ENCODE measurements at places on chromosomes 4 and X.

DNA sequence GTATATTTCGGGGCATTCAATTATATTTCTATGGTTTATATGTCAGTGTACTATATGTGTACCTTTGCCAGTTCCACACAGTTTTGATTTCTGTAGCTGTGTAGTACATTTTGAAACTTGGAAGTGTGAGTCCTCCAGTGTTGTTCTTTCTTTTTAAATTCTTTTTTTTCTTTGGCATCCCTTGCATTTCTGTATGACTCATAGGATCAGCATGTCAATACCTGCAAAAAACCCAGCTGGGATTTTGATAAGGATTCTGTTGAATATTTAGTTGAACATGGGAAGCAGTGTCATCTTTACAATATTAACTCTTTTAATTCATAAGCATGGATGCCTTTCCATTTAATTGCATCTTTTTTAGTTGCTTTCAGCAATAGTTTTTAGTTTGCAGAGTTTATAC lies 100.0 kb downstream of the SH3BGRL start:
- DNase-seq, result no peak

DNA sequence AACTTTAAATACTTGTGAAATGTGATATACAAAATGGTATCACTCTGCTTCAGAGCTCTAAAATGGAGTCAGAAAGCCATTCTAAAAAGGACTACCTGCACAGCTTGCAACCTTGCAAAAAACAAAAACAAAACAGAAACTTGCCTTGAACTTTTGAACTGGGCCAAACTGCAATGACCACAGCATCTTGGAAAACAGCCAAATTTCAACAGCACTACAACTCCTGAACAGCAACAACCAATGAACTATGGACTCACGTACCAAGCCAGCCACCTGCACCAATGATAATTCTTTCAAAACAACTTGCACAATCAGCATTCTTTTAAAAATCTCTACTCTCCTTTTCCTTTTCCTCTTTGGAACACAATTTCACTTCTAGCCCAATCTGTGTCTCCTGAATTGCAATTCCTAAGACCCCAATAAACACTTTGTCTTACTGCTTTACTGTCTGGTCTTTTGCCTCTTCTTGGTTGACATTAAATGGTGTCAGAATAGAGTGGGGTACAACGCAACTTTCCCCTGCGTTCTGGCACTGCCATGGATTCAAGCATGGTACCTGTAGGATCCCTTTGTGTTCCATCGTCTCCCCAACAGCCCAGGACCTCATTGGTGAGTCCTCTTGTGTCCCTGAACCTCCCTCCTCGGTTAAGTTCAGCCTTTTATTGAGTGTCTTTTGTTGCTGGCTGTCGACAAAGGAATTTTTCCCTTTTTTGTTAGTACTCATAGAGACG lies 35.7 kb upstream of the FMR1 start:
- DNase-seq, result no peak

DNA sequence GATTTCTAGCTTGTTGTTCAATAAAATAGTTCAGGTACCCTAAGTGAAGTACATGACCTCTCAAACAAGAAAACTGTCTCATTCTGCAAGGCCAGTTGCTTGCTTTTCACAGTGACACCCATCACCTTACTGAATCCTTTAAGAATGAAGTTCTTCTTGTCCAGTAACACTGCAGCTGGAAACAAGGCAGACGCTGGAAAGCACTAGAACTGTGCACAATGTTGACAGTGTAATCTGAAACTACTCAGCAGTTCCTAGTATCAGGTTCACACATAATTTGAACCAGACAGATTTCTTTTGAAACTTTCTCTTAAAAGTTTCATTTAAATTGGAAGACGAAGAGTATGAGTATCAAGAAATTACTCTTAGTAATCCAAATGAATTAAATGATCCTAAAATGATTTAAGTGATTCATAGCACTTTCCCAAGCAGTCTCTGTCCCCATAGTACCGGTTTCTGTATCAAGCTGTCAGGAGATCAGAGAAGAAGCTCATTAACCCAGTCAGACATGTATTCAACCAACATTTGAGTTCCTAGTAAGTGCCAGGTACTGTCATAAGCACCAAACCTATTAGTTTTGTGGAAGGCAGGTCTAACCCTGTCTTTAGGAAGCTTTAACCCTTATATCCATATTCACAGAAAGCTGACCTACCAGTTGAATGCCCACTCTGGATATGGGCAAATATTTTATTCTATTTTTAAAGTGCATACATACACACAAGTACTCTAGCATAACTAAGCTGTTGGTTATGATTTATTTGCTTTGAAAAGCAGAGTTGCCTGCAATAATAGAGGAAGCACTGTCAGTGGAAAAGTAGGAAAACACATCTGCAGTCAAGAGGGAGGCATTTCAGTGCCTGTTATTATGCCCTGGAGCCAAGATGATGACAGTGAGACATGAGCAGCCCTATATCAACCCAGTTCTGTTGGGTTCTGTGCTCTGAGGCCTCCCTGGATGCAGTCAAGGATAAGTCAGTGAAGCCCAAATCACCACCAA lies 63.6 kb downstream of the PALLD start:
- no peak for DNase-seq

DNA sequence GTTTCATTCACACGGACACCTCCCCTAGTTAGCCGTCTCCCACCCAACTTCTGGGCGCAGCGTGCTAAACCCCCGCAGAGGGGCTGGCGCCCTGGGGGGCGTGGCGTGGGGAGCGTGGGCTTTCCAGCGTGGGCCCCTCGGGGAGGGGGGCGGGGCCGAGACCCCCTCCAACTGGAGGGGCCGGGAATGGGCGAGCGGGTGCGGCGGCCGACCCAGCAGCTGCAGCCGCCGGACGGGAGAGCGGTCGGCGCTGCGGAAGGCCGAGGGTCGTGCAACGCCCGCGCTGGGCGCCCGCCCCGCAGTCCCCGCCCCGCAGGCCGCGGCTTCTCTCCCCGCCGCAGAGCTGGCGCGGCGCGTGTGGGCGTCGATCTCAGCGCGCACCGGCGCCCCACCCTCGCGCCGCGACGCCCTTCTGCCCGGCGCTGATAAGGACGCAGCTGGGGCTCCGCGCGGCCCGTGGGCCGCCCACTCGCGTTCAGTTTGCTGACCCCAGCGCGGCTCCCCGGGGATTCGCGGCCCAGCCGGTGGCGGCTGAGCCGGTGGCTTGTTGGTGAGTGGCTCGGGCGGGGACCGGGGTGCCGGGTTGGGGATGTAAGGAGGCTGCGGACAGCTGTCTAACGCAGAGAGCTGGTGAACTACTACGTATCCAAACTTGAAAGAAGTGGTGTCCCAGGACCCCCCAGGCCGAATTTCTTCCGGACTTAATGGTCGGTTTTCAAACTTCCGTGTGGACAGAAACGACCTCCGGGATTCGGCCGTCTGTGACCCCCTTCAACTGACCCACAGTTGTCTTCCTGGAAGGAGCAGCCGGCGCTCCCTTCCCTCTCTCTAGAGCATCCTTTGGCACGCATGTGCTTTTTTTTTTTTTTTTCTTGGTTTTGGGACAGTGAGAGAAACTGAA lies 1.5 kb downstream of the FHDC1 start:
- no peak for DNase-seq

DNA sequence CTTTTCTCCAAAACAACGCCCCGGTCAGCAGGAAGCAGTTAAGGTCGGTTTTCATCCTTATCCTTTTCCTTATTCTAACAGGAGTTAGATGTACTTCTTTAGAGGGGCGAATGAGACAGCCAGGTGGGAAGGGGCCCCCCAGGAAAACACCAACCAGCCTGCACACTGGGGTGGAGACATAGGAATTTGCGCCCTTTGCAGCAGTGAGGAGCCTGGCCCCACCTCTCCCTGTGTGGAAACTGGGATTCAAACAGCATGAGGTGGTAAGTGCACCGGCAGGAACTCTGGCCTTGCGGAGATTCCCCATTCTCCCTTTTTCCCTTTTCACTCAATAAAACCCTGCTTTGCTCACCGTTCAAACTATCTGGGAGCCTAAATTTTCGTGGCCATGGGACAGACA lies 8.0 kb upstream of the FAM47C start:
- no peak for DNase-seq

GRCh38 chrX:96389281-96390047 lies 295.2 kb upstream of the DIAPH2 start:
- no peak for DNase-seq

DNA sequence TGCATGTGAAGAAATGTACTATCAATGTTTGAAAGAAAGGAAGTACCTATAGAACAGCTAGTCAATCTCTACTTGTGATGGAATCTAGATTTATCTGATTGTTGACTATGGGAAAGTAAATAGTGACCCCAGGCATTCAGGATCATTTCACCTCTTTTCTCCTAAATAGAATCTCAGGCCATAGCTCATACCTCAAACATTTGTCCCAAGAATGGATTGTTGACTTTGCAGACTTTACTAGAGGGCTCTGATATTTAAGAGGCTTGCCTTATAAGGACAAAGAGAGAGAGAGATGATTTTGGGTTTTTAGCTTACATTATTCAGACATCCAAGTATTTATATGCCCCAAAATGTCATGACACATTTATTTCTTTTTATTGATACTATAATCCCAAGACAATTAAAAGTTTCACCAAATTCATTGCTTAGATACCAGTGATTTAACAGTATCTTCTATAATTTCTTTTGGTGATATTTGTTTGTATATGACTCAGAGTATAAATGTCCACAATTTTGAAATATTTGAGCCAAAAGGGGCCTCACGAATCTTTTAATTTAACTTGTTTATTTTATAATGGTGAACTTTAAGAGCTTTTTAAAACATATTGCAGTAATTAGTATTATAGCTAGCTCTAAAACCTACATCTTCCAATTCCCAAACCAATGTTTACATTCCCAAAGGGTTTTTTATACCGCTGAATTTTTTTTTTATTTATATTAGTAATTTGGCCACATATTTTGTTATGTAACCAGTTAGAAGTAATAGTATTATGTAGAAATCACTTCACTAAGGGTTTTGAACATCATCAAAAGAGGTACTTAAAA lies 614.1 kb downstream of the PCDH7 start:
- DNase-seq, result no peak

GRCh38 chr4:56768763-56769162 lies 52.7 kb downstream of the SPINK2 start:
- DNase-seq, result no peak

GRCh38 chr4:5759236-5760075 lies 48.5 kb downstream of the EVC start:
- no peak for DNase-seq

- no peak for DNase-seq
These were observed 17.9 kb upstream of the NSUN7 start for GRCh38 chr4:40731792-40732245.

DNA sequence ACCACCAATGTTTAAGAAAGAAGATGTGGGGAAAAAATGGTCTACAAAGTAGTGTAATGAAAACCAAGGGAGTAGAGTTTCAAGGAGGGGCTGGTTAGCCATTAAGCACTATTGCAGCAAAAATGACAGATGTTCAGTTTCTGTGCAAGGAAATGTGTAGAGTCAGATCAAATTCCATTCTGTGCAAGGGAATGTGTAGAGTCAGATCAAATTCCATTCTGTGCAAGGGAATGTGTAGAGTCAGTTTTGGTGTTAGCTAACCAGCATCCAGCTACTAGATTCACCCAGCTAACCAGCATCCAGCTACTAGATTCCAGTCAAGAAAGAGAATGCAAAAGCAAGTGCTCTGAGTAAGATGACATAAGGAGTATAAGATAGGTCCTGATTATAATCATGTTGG lies 208.8 kb downstream of the COX18 start:
- DNase-seq, result no peak

DNA sequence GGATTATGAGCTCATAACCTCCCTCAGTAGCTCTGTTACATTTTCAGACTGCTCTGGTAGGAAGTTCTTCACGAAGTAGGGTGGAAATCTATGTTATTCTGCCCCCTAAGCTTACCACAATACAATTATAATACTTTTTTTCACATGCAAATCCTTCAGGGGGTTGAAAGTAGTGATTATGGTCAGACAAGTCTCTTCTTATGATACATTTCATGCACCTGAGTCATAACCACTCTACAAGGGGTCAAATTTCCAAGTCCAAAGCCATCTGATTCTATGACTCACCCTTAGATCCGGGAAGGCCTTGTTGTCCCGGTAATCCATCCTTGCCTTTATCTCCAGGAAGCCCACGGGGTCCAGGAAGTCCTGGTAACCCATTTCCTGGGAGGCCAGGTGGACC lies 95.2 kb downstream of the ATG4A start:
- DNase-seq, result no peak

- no peak for DNase-seq
These were observed 249.1 kb downstream of the DCLK2 start for GRCh38 chr4:150327262-150327780.

- DNase-seq, result no peak
These were observed 425.0 kb downstream of the MID1IP1 start for GRCh38 chrX:39226251-39226650.

DNA sequence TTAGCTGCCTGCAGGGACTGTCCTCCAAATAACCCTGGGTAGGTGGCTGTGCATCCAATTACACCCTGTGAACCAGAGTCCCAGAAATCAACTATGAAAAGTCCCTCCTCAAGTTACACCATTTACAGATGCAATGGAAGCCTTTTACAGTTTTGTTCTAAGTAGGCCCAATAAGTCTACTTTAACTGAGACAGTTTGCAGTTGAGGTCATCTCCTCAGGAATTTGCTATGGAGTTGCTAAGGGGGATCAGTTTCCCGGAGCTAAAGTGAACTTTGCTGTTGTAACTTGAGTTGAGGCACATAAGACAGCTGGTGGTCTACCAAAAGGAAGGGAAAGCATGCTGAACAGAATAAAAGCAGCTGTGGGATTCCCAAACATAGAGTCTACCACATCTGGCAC lies 121.6 kb upstream of the STK26 start:
- DNase-seq, result no peak

DNA sequence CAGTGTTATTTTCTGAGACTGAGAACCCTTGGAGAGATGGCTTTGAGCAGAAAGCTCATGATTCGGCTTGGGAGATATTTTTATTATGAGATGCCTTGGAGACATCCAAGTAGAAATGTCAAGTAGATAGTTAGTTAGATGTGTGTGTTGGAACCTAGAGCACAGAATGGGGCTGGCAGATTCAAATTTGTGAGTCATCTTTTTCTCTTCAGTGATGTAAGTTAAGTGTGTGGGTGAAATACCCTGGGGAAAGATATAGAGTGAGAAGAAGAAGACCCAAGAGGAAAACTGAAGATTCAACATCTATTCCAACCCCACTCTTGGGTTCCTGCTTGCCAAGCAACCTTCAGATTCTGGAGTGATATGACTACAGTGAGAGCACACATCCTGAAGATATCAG lies 580.8 kb upstream of the AMOT start:
- no peak for DNase-seq

DNA sequence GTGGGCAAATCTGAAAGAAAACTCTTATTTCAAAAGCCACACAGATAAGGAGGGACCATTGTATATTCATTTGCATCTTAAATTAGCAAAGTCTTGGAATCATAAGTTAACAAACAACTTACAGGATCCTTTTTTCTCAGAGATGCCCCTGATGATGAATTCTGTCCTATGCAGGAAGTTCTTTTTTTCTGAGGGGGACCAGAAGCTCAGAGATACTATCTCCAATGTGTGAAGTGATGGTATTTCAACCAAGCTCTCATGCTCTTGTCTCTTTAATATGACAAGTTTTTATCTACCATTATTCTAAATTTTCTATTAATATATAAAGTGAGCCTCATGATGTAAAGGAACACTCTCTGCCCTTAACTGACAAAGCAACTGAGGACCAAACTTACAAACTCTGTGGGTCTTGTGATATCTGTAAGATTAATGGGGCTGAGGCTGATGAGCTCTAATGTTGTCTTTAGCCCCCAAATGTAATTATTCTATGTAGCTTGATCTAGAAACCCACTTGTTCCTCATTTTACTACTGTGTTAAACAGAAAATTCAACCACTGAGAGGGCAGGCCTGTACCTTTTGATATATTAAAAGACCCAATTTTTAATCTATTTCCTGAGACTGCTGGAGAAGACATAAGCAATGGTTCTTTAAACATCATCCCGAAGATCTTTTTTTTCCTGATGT lies 27.0 kb downstream of the TEC start:
- no peak for DNase-seq
